Lung microvascular endothelial cell (primary cell): ENCODE measurements at places on chromosomes 16 and 17. TPM values are rescaled to one million over a fixed set of nuclear protein-coding genes. Genes with fewer than 3 reads are reported as not detected.

GRCh38 chr17:46045639-46046038 lies 46.6 kb downstream of the STH start:
- DNase-seq, result no peak

The DPEP1 gene
- 0.20 and 0.44 TPM in 2 replicates for total RNA-seq

GRCh38 chr17:75240394-75241142 lies 20.8 kb downstream of the GGA3 start:
- peak; percentile 59 for DNase-seq

GRCh38 chr17:10526517-10526916 lies 8.2 kb upstream of the MYH1 start:
- no peak for DNase-seq

DNA sequence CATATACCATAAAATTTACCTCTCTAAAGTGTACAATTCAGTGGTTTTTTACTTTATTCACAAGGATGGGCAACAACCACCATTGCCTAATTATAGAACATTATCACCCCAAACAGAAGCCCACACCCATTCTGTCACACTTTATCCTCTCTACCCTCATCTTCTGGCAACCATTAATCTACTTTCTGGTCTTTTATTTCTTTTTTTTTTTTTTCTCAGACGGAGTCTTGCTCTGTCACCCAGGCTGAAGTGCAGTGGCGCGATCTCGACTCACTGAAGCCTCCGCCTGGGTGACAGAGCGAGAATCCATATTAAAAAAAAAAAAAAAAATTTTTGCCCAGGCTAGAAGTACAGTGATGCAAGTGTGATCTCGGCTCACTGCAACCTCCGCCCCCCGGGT lies 90.7 kb upstream of the CLEC18B start:
- DNase-seq, result no peak

- no peak for DNase-seq
These were observed 21.7 kb downstream of the CARHSP1 start for GRCh38 chr16:8847145-8847544.

The NLRC3 gene
- total RNA-seq, result 2.6 and 2.8 TPM in 2 replicates

The C16orf46 gene
- under 0.01 and 0.20 TPM in 2 replicates for total RNA-seq

The CORO6 gene
- 0.40 and 0.87 TPM in 2 replicates for total RNA-seq

DNA sequence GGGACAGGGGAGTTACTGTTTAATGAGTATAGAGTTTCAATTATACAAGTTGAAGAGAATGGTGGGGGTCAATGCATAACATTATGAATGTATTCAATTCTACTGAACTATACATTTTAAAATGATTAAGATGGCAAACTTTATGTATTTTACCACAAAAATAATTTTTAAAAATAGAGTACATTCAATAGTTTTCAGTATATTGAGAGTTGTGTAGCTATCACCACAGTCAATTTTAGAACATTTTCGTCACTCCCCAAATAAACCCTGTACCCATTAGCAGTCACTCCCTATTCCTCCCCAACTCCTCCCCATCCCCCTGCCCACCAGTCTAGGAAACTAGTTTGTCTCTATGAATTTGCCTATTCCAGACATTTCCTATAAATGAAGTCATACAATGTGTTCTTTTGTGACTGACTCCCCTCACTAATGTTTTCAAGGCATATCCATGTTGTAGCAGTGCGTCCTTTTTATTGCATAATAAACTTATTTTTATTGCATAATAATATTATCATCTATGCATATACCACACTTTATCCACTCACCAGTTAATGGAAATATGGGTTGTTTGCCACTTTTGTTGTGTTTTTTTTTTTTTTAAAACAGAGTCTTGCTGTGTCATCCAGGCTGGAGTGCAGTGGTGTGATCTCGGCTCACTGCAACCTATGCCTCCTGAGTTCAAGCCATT lies 52.5 kb upstream of the ERN1 start:
- DNase-seq, result no peak

DNA sequence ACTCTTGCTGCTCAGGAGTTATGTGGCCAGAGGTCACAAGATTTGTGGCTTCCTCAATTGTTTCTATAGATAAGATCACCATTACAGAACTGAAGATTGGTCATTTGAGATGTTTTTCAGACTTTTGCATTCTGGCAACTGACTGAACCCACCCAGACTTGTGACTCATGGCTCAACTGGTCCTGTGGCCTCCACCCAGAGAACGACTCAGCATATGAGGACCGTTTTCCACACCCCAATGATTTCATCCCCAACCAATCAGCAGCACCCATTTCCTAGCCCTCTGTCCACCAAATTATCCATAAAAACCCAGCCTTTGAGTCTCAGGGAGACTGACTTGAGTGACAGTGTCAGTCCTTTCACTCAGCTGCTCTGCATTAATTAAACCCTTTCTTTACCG lies 143.2 kb upstream of the ASIC2 start:
- DNase-seq, result no peak

The ATP6V0A1 gene
- total RNA-seq, result 16.6 and 22.0 TPM in 2 replicates

GRCh38 chr16:79592186-79592585 lies 8.4 kb downstream of the MAF start:
- DNase-seq, result no peak

GRCh38 chr16:57736419-57737351 lies 1.1 kb downstream of the KATNB1 start:
- DNase-seq, result peak; percentile 89

DNA sequence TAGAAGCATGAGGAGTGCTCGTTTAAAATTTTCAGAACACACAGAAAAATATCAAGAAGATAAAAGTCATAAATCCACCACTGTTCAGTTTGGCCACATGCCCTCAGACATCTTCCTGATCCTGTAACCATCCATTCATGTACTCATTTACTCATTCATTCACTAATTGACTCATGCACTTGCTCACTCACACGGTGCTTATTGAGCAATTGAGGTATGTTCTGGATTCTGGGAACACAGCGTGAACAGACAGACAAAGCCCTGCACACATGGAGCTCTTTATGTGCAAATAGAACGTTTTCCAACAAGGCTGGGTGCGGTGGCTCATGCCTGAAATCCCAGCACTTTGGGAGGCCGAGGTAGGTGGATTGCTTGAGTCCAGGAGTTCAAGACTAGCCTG lies 10.2 kb upstream of the NATD1 start:
- no peak for DNase-seq

GRCh38 chr17:1638624-1639300 lies 6.8 kb downstream of the SCARF1 start:
- DNase-seq, result no peak

- DNase-seq, result no peak
These were observed 751 bp upstream of the DOC2B start for GRCh38 chr17:182050-182751.

GRCh38 chr16:87803385-87803784 lies 37.6 kb upstream of the KLHDC4 start:
- DNase-seq, result no peak

DNA sequence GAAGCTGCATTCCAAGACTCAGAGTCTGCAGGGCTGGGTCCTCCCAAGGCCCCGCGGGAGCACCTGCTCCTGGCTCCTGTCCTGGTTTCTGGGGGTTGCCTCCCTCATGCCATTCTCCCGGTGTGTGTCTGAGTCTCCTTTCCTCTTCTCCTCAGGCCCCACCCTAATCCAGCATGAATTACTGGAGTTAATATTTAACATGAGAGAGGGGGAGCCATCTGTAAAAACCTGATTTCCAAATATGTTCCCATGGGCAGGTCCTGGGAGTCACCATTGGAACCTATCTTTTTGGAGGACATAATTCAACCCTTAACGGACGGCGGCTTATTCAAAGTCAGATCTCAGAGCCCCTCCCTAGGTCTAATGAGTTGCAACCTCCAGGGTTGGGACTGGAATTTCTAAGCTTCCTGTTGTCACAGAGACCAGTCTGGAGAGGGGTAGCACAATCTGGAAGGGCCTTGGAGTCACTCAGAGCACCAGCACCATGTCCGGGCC lies 5.4 kb downstream of the C17orf99 start:
- DNase-seq, result no peak

- DNase-seq, result no peak
These were observed 55.9 kb downstream of the OMG start for GRCh38 chr17:31241116-31241515.

DNA sequence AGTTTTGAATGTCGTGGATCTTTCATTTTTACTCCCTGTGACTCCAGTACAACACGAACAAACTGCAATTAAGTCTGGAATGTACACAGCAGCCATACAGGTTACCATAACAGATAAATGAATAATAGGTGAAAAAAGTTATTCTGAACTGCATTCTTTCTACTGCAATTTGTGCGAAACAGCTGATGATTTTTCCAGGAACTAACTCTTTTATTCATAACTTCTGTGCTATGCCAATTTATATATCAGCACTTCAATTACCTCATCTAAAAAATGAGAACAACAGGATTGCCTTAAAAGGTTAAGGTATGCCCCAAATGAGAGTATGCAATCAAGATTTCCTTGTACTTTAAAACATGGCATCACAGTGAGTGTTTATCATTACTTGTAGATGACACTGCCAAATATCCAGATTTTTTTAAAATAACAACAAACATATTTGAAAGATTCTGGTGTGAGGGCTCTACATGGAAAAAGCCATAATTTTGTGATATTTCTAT lies 238.9 kb downstream of the CDH8 start:
- no peak for DNase-seq

The LIMD2 gene
- total RNA-seq, result 15.3 and 18.8 TPM in 2 replicates

The ST6GALNAC2 gene
- not detected in 2 replicates for total RNA-seq

The TP53TG3 gene
- total RNA-seq, result not detected in 2 replicates
